ENCODE measurements at places on chromosomes 11 and 22.

DNA sequence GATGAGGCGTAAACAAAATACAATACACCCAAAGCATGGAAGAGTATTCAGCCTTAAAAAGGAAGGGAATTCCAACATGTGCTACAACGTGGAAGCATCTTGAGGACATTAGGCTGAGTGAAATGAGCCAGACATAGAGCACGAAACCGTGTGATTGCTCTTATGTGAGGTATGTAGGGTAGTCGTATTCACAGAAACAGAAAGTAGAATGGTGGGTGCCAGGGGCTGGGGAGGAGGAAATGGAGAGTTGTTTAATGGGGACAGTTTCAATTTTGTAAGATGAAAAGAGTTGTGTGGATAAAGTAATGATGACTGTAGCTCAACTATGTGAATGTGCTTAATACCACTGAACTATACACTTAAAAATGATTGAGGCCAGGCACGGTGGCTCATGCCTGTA is 10.2 kb upstream of the KMT5B start:
- DNase-seq = no peak

DNA sequence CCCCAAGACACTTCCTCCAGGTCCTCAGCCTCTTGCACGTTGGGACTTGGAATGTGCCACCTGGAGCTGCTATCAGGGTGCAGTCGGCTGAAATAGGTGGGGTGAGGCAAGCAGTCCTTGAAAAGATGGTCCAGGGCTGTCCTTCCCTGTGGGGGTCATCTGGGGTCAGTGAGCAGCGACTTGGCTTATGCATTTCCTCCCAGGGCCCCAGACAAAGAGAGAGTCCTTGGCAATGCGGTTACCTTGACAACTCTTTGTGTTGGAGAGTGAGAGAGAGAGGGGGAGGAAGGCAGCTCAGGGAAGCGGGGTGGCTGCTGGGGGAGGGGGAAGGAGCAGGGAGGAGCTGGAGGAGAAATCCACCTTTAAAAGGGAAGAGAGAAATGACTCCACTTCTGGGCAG is 93.8 kb downstream of the MIAT start:
- DNase-seq = no peak

GRCh38 chr11:35771722-35772121 is 109.1 kb downstream of the TRIM44 start:
- DNase-seq = no peak

- peak; percentile 79 for DNase-seq
These were observed 146.5 kb upstream of the RAG2 start for GRCh38 chr11:36744375-36745168.

- DNase-seq = peak; percentile 10
These were observed 45.6 kb downstream of the OR4D9 start for GRCh38 chr11:59556917-59557348.
